ENCODE measurements at places on chromosomes 6 and 20. TPM values are rescaled to one million over a fixed set of nuclear protein-coding genes. Genes with fewer than 3 reads are reported as not detected.

DNA sequence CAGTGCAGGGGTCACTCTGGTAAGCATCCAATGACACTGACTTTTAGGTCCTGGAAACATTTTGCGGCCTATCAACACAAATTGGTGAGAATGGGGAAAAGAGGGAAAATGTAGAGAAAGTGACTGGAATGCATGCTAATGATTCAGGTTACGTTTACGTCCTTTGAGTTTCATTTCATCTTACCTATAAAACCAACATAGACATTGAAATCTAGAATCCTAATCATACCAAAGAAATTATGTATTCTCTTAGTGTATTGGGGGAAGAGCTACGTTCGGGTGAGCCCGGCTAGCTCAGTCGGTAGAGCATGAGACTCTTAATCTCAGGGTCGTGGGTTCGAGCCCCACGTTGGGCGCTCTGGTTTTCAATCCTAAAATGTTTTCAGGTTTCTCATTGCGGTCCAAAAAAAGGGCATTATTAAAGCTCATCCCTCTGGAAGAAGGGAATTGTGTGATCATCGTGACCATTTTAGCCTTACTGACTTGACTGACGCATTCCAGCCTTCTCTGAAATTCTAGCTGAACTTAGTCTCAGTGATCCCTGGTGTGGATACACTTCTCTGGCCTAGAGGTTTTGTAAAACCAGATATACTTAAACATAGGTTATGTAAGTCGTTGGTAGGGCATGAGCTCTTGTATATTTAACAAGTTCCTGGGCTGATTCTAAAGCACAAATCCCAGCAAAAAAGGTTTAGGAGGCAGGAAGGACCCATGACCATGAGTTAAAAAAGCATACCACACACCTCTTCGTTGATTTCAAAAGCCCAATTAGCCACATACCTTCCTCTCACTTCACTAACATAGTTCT, 18.3 kb downstream of the HMGN4 start:
- H3K4me3 ChIP-seq, result no peak overlapping the region
- peak; percentile 77 for DNase-seq
- no peaks in the 10 kb centered on the region for H3K27me3 ChIP-seq

EPB41L1 gene
- 16.7 TPM for total RNA-seq

DNA sequence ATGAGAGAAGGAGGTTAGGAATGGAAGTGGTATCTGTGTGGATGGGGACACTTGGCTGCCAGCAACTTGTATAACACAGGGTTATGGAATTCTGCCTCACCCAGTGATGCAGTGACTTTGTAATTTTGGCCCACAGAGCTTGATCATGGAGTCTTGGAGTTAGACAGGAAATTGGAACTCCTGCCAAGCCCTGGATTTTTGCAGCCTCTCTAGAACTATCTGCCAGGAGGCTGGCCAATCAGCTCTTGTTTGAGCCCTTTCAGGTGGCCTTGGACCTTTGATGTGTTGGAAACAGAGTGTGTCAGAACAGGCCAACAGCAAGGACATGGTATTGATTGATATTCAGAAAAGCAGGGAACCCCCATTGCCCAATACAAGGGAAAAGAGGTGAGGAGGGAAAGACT, 157.7 kb upstream of the GGTLC1 start:
- DNase-seq, result no peak
- no peaks in the 10 kb centered on the region for H3K36me3 ChIP-seq
- H3K4me1 ChIP-seq, result no peaks in the 10 kb centered on the region

MPC1 gene
- total RNA-seq, result 23.8 TPM

DNA sequence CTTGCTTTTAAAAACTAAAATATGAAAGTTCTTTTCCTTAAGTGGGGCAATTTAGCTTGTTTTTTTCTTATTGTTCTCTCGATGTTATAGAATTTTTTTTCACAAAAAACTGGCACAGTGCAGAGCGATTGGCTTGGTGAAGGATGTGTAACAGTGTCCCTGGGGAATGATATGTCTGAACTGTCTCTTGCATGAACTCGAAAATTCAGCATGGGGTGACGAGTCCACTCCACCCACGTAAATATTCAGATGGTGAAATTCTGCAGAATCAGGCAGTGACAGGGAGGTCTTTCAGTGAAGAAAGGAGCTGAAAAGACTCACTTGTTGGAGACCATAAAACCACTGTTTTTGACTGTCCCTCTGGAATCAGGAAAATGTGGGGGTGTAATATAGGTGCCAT, 505.3 kb downstream of the MMUT start:
- no peaks in the 10 kb centered on the region for H3K27me3 ChIP-seq
- H3K36me3 ChIP-seq, result no peaks in the 10 kb centered on the region
- no peak overlapping the region for H3K4me3 ChIP-seq
- no peak overlapping the region for H3K27ac ChIP-seq
- DNase-seq, result no peak

BTN1A1 gene
- not detected for total RNA-seq

DNA sequence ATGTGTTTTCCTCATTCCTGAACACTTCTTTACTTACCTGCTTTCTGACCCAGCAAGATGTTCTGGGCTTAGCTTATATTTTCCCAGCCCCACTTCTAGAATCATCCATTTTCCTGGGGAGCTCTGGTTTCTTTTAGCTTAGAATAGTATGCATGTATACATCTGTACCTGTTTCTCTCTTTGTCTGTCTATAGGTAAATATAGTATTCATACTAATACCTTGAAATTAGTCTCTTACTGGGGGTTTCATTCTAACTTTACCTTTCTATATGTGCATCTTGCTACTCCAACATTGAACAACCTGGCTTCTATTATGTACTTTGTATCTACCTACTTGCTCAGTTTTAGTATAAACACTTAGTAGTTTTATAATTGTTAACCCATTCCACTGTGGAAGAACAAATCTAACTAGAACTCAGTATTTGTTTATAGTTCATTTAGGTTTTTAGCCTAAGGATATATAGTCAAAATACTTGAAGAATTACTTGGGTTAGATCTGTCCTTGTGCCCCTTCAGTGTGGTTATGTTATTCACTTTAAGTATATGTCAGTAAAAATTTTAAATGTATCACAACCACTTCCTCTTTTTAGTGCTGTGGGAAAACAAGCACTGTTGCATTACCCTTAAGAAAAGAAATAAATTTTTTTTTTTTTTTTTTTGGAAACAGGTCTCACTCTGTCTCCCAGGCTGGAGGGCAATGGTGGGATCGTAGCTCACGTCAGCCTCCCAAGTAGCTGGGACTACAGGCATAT, 54.0 kb downstream of the ASXL1 start:
- H3K36me3 ChIP-seq, result no peaks in the 10 kb centered on the region

- no peak overlapping the region for H3K27ac ChIP-seq
- no peak for DNase-seq
- no peaks in the 10 kb centered on the region for H3K27me3 ChIP-seq
Observed at GRCh38 chr6:61134028-61134427, 1152.0 kb downstream of the KHDRBS2 start.

DNA sequence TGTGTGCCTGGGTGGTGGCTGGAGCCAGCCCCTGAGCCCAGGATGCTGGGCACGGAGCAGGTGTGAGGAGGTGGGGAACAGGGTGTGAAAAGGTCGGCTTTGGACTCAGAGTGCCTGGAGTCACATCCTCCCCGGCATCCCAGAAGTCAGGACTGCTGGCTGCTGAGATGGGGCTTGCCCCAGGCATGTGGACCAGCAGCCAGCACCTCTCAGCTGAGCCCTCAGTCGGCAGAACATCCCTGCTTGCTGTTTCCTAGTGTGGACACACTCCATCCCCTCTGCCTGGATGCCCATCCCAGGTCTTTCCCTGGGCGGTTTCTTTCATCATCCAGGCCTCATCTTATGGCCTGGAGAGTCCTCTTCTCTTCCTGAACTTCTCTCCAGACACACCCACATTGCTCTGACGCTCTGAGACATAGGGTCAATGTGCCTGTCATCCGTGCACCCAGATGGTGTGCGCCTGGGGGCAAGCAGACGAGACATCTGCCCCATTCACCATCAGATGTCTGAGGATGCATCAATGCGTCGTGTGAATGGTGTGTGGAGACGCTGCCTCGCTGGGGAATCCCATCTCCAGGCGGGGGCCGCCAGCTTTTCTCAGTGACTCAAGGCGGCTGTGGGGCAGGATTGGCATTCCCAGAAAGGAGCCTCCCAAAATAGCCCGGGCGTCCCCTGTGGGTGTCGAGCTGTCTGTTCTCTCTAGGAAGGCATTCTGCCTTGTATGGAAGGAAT, 104.2 kb downstream of the SYCP2 start:
- H3K4me3 ChIP-seq, result no peak overlapping the region
- H3K4me1 ChIP-seq, result no peaks in the 10 kb centered on the region
- H3K36me3 ChIP-seq, result no peaks in the 10 kb centered on the region
- no peak for DNase-seq
- H3K27me3 ChIP-seq, result no peaks in the 10 kb centered on the region

- no peak for DNase-seq
- no peaks in the 10 kb centered on the region for H3K4me1 ChIP-seq
- H3K36me3 ChIP-seq, result no peaks in the 10 kb centered on the region
- H3K27me3 ChIP-seq, result no peaks in the 10 kb centered on the region
Observed at GRCh38 chr6:161683400-161683799, 409.5 kb upstream of the AGPAT4 start.

DNA sequence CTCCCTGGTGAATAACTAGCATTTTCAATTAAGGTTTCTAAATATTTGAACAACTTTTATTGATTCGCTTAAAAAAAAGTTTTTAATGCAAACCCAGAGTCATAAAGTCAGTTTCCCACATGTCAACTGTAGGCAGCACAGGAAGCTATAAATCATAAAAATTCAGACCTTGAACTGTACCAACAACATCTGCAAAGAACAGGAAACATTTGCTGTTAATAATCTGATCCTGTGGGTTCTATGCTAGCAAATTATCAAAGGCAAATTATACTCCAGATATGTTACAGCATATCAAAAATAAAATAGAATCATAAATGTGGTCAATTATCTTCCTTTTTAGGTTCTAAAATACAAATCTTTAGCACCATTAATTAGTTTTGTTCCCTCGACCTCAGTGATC, 16.6 kb upstream of the MAP7 start:
- no peak for DNase-seq
- no peak overlapping the region for H3K27ac ChIP-seq
- peaks cover 12% of the 10 kb centered on the region for H3K4me1 ChIP-seq
- H3K4me3 ChIP-seq, result no peak overlapping the region
- H3K36me3 ChIP-seq, result peaks cover 11% of the 10 kb centered on the region
- H3K27me3 ChIP-seq, result no peaks in the 10 kb centered on the region

GRCh38 chr6:140370441-140370840, 996.0 kb upstream of the CITED2 start:
- no peaks in the 10 kb centered on the region for H3K27me3 ChIP-seq
- DNase-seq, result no peak
- H3K36me3 ChIP-seq, result no peaks in the 10 kb centered on the region
- no peak overlapping the region for H3K4me3 ChIP-seq
- H3K27ac ChIP-seq, result no peak overlapping the region
- no peaks in the 10 kb centered on the region for H3K4me1 ChIP-seq

Data from ascending aorta (tissue), 2 donors.